ENCODE measurements at places on chromosomes 3 and 15. TPM values are rescaled to one million over a fixed set of nuclear protein-coding genes. Genes with fewer than 3 reads are reported as not detected.

Gene C3orf33
- total RNA-seq, result 3.9 TPM

Gene DPH6
- 13.5 TPM for total RNA-seq

Gene A4GNT
- not detected for total RNA-seq

Gene CRABP1
- total RNA-seq, result not detected

Gene DIS3L
- total RNA-seq, result 7.7 TPM

Gene DAZL
- not detected for total RNA-seq

Gene CCDC33
- total RNA-seq, result not detected

Gene GRAMD1C
- total RNA-seq, result 2.0 TPM

Gene PPM1L
- 11.1 TPM for total RNA-seq

Measured in kidney epithelial cell (primary cell).